ENCODE measurements at places on chromosomes 5 and 9.

- DNase-seq, result no peak
These were observed 4.8 kb downstream of the ASB6 start for GRCh38 chr9:129637102-129637501.

DNA sequence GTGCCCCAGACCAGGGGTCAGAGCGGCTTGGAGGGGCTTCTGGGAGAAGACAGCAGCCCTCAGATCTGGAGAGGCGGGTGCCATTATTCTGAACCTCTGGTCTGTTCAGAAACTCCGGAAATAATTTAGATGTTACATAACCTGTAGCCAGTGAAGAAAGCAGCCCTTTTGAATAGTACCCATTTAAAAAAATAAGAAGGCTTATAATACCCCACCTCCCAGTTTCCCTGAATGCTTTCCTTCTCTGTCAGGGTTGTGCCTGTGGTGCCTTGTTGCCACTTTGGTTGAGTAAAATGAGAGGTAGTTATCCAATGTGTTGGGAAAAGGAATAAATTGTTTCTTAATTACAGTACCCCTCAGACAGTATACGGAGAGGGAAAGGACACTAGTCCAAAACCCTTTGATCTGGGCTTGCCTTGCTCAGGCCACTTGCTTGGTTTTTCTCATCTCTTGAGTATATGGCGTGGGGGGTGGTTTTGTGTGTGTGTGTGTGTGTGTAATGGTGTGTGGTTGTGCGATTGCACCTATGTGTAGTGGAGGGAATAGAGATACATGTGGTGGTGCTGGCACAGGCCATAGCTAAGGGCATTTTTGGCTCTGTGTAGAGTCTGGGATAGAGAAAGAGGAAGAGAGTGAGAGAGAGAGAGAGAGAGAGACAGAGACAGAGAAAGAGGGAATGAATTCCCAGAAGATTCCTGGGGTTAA, 59.1 kb upstream of the TLR4 start:
- no peak for DNase-seq

- no peak for DNase-seq
These were observed 125.3 kb downstream of the DPYSL3 start for GRCh38 chr5:147384346-147385193.

GRCh38 chr9:68847765-68848164, 142.7 kb downstream of the PIP5K1B start:
- no peak for DNase-seq

GRCh38 chr9:81832571-81833285, 95.5 kb upstream of the SPATA31D4 start:
- no peak for DNase-seq

DNA sequence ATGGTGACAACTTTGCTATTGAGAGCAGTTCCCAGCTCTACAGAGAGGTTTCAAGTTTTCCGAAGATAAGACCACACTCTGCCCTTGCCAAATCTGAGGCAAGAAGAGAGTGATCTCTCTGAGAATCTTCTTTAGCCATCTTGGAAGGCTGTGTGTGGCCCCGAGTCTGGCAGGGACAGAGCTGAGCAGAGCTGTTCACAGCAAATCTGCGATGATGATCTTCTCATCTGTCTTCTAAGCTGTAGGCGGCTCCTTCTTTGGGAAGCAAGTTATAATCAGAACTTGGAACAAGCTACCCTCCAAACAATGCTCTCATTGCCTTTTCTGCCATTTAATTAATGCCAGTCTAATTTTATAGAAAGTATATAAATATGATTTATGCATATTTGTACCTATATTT, 379.0 kb upstream of the MEF2C start:
- no peak for DNase-seq

DNA sequence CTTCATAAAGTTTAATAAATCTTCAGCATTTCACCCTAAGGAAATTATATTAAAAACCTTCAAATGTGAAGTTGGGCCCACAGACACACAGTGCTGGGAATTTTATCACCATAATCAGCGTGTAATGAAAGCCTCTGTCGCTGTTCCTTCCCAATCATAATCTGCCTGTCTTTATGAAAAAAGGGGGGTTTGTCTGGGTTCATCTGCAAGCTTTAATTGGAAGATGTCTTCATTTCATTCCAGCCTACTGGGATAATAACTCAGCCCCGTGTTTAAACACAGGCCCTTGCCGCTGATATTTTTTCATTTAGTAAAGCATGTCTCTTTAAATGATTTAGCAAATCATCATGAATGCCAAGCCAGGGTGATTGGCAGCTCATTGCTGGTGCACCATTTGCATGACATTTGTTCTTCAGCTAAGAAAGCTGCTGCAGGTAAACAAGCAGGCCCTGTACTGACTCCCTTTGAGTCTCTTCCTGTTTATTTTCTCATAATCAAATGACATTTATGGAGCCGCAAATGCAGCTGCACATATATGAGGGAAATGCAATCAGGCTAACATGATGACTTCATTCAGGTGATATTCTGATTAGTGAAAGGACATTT, 362.9 kb upstream of the TLE4 start:
- DNase-seq, result no peak

GRCh38 chr5:132011622-132012343, at the start of gene ACSL6:
Gene ACSL6 (minus strand): TSS chr5:132011658. CDS start chr5:132011553, 105 bp downstream.
- DNase-seq, result no peak

DNA sequence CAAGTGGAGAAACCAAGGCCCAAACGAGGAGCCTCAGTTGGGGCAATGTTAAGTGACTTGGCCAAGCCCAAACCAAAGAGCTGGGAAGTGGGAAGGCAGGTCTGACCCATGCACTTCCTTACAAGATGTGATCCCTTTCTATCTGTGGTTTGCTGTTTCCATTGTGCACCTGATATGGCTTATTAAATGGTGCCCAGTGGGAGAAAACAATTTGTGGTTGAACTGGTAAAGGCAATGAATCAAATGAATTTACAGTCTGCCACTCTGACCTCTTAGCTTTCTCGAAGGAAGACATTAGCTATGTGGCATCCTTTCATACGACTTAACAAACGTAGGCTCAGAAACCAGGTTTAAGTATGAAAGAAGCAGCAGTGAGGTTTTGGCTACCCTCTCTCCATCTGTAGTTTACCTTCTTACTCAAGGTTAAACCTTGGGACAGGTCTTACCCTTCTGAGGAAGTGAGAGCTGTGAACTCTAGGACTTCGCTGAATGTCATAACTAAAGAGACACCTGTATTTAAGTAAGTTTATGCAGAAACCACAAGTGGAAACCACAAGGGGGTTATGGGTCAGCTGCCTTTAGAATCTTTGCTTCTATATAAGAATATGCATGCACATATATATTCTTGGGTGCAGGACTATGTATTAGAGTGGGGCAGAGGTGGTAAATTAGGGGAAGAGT, 100.5 kb upstream of the SPATA31D4 start:
- DNase-seq, result no peak

DNA sequence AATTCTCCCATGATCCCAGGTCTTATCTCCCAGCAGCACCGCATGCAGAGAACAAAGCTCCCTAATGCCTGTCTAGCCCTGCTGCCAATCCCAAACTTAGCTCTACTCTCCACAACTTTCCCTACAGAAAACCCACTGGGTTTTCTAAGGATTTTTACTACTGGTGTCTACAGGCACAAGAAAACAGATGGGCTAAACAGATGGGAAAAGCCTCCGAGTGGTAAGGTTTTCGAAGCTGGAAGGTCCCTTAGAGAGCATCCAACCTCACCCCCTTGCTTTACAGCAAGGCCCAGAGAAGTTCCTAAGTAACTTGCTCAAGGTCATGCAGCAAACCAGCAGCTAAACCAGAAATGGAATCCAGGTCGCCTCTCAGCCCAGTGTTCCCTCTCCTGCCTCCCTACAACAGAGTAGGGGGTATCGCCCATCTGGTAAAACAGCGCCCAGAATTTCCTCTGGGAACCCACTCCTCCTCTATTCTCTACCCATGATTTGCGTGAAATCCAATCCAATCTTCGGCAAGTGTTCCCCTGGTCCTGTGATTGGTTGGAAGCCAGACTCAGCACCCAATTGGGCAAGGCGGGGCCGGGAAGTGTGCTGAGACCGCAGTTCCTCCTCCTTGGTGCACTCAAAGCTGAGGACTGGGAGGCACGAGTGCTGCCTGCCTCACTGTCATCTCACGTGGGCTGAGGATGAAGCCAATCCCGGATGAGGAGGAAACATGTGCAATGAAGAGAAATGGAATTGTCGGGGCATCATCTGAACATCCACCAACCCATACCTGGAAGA, 20.8 kb downstream of the CPLX2 start:
- no peak for DNase-seq

GRCh38 chr5:107555425-107556090, 115.2 kb downstream of the EFNA5 start:
- no peak for DNase-seq

DNA sequence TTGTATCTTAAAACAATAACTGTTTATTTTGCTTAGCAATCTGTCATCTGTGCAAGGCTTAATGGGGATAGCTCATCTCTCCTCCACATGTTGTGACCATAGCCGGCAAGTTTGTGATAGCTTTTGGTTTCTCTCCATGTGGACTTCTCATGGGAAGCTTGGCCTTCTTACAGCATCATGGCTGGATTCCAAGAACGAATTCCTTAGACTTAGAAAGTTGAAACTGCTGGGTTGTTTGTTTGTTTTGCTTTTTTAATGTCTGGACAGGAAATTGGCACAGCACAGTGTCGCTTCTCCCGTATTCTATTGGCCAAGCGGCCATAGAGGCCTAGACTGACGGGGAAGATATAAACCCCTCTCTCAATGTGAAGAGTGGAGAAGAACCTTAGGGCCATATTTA, 61.0 kb upstream of the PRDM9 start:
- no peak for DNase-seq

All from AG09309 (cell line).